Retina (tissue), 1 donor: ENCODE measurements at places on chromosomes 1 and 21.

DNA sequence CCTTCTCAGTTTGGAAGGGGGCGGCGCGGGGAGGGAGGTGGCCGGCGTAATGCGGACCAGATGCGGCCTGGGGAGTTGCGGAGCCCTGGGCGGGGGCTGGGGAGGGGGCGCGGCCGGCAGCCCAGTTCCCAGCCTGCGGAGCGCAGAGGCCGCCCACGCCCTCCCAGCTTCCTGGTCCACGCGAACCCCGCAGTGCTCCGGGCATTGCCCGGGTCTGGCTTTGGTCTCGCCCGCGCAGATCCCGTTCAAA lies 695 bp downstream of the DMBX1 start:
- no peak for DNase-seq

- no peak for DNase-seq
Observed at GRCh38 chr1:56185493-56185892, 393.9 kb downstream of the PLPP3 start.

DNA sequence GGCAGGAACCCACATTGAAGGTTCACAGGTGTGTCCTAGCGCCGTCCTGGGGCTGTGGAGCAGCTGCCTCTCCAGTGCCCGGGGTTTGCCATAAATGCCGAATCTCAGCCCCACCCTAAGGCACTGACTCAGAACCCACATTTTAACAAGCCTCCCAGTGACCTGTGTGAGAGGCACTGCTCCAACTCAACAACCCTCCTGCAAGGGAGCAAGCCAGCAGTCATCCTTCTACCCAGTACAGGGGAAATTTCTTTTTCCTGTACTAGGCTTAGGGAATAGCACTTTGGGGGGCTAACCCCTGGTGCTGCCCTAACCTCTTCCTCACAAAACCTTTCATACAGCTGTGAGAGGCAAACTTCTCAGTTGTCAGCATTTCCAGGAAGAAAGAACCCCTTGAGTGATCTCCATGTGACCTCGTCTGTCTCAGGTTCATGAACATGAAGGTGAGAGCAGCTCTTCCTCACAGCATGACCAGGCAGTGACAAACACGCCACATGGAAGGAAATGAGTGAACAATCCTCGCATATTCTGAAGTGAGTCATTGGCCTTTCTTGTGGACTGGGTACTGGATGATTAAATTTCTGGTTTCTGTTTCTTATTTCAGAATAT lies 11.4 kb upstream of the BCAR3 start:
- no peak for DNase-seq

- DNase-seq: no peak
Observed at GRCh38 chr1:218728898-218729565, 383.9 kb downstream of the TGFB2 start.

DNA sequence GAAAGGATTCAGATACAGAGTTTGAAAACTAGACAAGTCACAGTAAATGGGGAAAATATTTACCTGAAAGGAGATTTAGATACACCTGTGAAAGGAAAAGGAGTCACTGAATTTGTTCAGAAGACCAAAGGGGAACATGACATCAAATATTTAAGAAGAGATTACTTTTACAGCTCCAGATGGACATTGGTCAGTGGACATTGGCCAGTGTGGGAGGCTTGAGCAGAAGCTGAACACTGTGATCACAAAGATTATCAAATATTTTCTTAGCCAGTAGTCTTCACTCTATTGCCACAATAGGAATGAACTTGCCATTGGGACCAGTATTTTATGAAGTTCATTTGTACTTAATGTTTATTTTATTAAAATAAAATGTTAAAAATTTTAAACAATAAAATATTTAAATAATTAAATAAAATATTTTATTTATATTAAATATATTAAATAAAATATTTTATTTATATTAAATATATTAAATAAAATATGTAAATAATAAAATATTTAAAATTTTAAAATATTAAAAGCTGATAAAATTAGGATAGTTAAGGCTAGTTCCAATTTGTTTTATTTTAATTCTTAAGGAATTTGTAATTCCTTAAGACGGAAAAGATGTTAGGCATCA lies 94.3 kb downstream of the CCDC30 start:
- DNase-seq: no peak

DNA sequence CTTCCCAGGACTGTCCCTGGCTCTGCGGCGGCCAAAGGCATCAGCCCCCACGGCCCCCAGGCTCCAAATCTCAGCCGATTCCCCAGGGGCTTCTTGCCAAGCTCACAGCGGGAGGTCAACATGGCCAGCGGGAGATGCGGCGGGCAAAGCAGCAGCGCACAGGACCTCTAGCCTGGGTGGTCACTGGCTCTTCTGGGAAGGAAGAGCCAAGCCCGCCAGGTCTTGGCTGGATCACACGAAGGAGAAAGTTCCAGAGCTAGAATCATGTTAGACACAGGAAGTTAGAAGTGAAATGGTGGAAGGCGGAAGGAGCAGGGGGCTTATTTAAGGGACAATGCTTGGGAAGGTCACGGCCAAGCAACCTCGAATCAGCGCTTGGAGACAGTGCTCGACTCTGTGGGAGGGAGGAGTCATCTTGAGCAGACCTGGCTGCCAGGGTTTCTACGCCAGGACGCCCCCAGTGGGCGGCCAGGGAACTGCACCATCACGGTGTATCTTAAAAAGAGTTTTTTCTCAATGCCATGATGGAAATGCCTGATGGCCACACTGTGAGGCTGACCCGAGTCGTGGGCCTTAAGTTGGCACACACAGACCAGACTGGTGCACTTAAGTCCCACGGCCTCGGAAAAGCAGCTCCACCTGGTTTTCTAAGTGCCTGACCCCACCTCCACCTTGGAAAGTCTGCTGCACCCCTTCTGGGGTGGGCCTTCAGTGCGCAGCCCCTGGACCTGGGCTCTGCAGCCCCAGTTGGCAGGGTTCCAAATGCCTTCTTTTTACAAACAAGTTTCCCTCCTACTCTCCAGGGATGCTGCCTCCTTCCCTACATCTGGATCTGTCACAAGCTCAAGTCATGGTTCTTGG lies 29.3 kb downstream of the SLC66A1 start:
- DNase-seq: peak; percentile 82

DNA sequence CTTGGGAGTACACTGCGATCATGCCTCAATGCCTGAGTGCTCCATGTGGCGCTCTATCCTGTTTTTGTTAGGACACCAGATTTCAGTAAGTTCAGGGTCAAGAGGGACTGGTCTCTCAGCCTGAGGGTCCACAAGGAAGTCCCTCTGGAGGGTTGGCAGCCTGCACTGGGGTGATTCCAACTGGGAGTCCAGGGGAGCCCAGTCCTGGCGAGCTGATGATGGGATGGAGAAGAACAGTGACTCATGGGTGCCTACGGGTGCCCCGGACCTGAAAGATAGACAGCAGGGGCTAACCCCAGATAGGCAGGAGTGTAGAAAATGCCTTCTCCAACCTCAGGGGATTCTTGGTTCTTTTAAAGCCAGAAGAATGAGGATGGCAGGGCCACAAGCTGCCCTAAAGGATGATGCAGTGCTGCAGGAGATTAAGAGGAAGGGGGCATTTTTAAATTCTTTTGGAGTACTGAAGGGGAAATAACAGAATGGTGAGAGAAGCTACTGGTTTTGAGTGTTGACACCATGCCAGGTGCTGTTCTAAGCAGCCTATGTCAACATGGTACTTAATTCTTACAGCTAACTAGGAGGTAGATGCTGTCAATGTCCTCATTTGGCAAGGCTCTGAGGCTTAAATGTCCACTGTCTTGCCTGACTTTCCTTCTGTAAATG lies 68.4 kb upstream of the TLR5 start:
- no peak for DNase-seq

- no peak for DNase-seq
Observed at GRCh38 chr21:36545776-36546511, 66.0 kb upstream of the CLDN14 start.

GRCh38 chr1:216815260-216816131 lies 92.3 kb upstream of the ESRRG start:
- DNase-seq: peak; percentile 86

- no peak for DNase-seq
Observed at GRCh38 chr1:41400225-41400624, 39.0 kb downstream of the FOXO6 start.

- no peak for DNase-seq
Observed at GRCh38 chr1:168320800-168321450, 40.2 kb downstream of the TBX19 start.

DNA sequence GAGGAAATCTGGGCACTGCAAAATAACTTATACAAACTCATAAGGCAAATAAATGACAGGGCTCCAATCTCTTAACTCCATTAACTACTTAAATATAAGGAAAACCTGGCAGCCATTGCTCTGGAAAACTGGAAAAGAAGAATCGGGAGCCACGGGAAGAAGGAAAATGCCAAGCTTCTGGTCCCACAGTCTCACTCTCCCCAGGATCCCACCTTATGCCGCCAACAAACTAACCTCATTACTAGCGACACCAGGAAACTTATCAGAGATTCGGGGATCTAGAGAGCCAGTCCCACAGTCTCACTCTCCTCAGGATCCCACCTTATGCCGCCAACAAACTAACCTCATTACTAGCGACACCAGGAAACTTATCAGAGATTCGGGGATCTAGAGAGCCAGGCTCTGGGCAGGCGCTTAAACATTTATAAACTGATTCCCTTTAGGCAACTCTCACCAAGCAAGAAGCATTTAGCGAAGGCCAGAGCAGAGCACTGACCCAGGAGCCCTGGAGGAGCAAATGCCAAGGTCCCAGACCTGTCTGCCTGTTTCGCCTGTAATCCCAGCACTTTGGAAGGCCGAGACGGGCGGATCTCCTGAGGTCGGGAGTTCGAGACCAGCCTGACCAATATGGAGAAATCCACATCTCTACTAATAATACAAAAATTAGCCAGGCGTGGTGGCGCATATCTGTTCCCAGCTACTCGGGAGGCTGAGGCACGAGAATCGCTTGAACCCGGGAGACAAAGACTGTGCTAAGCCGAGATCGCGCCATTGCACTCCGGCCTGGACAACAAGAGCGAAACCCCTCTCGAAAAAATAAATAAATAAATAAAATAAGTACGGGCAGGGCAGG lies 720 bp downstream of the PSMB2 start:
- DNase-seq: no peak

GRCh38 chr1:26027716-26028489 lies 6.3 kb downstream of the EXTL1 start:
- DNase-seq: no peak

- DNase-seq: peak; percentile 20
Observed at GRCh38 chr1:2275796-2276536, 47.8 kb downstream of the SKI start.

DNA sequence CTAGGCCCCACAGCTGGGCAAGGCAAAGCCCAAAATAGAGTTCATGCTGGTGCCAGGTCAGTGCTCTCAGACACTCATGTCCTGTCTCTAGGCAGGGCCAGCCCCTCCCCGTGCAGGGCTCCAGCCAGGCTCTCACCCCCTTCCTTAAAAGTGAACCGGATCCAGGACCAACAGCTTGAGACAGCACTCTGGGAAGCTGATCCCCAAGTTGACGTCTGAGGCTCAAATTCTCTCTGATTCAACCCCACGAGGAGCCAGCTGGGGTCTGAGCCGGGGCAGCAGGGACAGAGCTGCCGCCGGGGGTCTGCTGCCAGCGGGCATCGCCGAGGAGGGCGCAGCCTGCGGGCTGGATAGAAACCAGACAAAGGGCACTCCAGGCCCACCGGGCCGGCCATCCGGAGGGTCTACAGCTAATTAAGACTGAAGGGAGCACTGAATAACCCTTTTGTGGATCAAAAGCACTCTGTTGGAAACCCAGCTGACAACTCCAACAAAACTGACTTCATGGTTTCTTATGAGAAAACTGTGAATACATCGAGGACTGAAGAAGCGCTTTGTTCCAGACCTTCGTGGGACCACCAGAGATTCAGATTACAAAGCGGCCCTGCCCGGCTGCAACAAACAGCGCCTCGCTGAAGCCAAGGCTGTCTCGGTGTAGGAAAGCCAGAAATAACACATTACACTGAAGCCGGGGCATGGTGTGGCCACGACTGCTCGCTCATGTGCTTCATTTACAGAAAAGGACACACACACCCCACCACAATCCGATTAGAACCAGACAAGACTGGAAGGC lies 95.8 kb downstream of the PSMG1 start:
- DNase-seq: peak; percentile 78

GRCh38 chr1:218272366-218272765 lies 12.7 kb upstream of the RRP15 start:
- peak; percentile 71 for DNase-seq
